ENCODE measurements at places on chromosomes 6 and 20.

- no peak for DNase-seq
These were observed 64.9 kb upstream of the BTBD3 start for GRCh38 chr20:11852811-11853210.

DNA sequence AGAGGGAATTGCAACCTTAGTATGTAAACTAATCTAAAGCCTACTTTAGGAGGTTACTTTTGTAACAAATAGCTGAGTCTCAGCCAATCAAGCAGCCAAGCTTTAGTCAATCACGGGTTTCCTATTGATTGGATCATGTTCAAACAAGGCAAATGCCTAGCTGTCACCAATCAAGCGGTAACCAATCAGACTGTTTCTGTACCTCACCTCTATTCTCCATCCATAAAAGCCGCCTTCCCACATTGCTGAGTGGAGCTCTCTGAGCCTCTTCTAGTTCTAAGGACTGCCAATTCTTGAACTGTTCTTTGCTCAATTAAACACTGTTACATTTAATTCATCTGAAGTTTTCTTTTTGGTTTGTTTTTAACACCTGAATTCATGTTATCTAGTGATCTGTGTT is 148.4 kb upstream of the BMP5 start:
- DNase-seq: no peak

DNA sequence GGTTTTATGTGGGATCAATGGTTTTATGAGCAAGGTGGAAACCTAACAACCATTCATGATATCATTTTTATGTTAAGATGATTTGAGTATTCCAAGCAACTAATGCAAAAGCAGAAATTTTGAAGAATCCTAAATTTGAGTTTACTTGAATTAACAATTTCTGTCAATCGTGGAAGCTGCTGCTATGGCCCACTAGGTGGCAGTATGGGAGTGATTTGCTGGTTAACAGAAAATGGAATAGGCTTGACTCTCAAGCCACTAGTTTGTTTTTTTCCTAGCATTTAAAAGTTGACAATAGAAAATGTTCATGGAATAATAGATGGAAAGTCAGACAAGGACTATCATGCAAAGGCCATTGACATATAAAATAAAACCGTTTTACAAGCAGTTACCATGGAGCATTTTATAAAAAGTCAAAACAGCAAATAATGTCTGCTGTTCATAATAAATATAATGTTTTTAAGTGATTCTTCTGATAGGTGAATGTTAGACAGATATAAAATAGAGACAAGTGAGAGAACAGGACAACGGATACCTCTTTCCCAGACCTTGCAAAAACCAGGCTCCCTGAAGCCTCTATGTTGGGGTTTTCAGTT is 43.0 kb upstream of the TMEM200A start:
- no peak for DNase-seq

DNA sequence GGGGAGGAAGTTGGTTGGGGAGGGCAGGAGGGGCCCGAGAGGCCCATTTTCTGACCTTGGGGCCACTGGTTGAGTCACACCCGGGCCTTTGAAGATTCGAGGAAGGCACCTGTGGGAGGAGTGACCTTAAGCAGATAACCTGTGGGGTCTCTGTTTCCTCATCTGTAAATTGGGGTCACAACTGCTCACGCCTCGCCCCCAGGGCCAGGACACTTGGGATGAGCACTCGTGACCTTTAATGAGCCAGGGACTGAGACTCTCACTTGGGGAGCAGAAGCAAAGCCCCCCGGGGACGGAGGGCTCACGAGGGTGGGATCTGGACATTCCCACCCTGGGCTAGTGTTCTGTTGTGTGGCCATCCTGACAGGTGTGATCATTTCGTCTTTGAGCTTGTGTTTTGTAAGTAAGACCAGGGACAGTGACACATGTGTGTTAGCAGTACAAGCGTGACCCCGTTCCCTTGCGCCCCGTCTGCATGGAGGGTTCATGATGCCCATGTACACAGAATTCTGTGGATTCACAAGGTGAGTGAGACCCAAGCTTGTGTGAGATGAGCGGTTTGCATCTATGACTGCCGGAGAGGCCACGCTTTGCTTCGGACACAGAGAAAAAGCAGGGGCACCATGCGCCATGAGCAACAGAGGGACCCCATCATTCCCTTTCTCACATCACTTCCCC is 79.3 kb upstream of the PMEPA1 start:
- no peak for DNase-seq

DNA sequence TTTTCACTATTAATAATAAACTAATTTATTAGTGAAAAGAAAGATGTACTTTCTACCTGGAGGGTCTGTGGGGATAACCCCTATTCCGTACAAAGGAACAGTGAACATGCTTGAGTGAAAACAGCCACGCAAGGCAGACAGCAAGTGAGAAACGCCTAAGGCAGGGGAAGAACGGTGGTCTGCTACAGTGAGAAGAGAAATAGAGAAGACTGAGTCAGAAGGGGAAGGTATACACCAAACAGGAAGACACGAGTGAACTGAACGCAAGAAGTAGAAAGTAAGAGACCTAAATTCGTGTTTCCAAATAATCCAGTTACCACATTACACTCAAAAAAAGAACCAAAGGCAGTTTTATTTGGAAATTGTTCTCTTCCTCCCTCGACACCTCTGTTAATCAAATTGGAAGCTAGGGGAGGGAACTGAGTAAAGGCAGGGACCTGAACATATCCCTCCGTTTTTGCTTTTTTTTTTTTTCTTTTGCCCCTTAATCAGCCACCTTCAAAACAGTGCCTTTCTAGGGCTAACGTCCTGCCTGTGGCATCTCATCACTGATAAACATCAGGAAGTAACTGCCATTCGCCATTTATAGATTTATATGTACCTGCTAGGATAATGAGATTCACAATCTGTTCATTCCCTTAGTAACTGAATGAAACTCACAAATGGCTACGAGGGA is 48.9 kb downstream of the ATXN1 start:
- no peak for DNase-seq

- DNase-seq: no peak
These were observed 1.7 kb upstream of the PLA2G7 start for GRCh38 chr6:46736906-46737305.

GRCh38 chr6:165805067-165805555 is 142.1 kb upstream of the PDE10A start:
- no peak for DNase-seq

GRCh38 chr20:8524101-8525016 is 392.3 kb downstream of the PLCB1 start:
- DNase-seq: no peak

DNA sequence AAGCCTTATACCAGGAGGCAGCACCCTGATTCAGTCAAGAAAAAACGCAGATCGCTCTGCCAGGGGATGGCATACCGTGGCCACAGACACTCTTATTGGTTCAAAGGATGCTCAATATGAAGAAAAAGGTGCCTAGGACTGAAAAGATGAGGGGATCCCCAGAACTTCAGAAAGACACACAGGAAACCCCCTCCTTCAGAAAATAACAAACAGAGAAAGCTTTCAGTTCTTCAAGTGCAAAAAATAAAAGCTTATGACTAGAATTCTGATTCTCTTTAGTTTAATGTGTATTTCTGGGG is 17.7 kb upstream of the MYB start:
- DNase-seq: no peak

DNA sequence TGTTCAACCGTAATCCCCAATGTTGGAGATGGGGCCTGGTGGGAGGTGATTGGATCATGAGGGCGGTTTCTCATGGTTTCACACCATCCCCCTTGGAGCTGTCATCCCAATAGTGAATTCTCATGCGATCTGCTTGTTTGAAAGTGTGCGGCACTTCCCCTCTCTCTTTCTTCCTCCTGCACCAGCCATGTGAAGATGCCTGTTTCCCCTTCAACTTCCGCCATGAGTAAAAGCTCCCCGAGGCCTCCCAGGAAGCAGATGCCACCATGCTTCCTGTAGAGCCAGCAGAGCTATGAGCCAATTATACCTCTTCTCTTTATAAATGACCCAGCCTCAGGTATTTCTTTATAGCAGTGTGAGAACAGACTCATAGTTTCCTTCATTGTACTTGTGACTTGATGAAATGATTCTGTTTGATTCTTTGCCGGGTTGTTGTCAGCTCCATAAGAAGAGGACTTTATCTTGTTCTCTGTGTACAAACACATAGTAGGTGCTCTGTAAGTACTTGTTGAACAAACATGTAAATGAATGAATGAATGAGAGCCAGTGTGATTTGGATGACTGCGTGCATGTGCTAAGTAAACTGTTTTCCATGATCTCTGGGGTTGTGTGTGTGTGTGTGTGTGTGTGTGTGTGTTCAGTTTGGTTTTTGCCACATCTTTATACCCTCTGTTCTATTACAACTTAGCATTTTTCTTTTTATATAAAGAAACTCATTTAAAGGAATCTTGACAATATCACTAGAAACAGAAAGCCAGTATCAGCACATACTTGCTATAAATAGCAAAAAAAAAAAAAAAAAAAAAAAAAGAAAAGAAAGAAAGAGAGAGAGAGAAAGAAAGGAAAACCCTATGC is 22.5 kb upstream of the PTGIS start:
- DNase-seq: no peak

GRCh38 chr6:80940976-80941375 is 811.5 kb downstream of the TENT5A start:
- no peak for DNase-seq

- DNase-seq: no peak
These were observed 68.7 kb upstream of the MYL9 start for GRCh38 chr20:36472637-36473090.

DNA sequence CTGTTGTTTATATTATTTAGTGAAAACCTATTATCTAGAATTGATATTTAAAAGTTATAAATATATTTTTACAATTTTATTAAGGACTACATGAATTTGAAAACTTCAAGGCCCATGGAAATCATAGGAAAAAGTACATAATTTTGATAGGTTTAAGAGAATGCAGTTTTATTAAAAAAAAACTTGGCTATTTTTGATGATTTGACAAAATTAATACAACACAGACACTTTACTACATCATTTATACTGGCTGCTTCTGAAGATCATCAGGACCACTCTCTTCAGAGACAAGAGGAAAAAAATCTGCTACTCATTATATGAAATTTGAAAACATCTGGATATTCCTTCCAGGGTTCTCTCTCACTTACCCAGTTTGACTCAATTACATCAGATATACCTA is 637.7 kb downstream of the BCKDHB start:
- DNase-seq: no peak

DNA sequence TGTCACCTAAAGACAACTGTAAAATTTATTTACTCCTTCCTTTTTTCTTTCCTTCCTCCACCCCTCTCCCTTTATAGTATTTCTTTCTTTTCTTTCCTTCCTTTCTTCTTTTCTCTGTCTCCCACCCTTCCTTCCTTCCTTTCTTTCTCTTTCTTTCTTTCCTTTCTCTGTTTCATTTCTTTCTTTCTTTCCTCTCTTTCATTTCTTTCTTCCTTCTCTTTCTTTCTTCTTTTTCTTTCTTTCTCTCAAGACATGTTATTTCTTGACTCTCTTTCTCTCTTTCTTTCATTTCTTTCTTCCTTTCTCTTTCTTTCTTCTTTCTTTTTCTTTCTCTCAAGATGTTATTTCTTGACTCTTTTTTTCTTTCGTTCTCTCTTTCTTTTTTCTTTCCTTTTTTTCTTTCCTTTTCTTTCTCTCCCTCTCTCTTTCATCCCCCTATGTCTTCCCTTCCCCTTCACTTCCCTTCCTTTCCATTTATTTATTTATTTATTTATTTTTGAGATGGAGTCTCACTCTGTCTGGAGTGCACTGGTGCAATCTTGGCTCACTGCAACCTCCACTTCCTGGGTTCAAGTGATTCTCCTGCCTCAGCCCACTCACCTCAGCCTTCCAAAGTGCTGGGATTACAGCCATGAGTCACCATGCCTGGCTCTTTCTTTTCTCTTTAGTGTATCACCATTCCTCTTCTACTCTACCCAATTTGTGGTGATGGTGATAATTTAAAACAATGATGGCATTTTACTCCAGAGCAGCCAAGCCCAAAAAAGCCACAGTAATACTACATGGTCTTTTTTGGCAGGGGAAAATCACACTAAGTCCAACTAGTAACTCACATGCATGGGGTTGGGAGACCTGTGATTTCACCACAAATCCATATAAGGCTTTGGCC is 188.2 kb downstream of the ADGRG6 start:
- DNase-seq: no peak

DNA sequence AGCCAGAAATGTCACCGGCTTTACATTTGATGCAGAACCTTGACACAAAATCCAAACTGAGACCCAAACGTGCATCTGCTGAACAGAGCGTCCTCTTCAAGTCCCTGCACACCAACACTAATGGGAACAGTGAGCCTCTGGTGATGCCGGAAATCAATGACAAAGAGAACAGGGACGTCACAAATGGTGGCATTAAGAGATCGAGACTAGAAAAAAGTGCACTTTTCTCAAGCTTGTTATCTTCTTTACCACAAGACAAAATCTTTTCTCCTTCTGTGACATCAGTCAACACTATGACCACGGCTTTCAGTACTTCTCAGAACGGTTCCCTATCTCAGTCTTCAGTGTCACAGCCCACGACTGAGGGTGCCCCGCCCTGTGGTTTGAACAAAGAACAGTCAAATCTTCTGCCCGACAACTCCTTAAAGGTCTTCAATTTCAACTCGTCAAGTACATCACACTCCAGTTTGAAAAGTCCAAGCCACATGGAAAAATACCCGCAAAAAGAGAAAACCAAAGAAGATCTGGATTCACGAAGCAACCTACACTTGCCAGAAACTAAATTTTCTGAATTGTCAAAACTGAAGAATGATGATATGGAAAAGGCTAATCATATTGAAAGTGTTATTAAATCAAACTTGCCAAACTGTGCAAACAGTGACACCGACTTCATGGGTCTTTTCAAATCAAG is 108.4 kb downstream of the RTN4IP1 start:
- no peak for DNase-seq

- no peak for DNase-seq
These were observed 356.9 kb downstream of the KIF16B start for GRCh38 chr20:16216227-16216913.

DNA sequence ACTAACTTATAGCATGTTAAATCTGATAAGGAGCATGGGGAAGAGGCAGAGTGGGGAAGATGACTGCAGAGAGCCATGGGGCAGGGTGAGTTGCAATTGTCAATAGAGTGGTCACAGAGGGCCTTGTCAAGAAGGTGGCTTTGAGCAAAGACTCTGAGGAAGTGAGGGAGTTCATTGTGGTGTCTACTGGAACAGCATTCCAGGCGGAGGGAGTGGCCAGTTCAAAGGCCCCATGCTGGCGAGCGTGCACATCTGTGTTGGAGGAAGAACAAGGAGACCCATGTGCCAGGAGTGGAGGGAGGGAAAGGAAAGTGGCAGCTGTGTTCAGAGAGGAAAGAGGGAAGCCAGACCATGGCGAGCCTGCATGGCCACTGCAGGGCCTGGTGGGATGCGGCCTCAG is 15.8 kb upstream of the GPR6 start:
- DNase-seq: no peak
